Endothelial cell of umbilical vein (primary cell): ENCODE measurements at places on chromosomes 16 and 17.

GRCh38 chr17:41535764-41536481 is 7.8 kb upstream of the KRT19 start:
- H3K36me3 ChIP-seq, result no peaks in the 10 kb centered on the region
- no peak overlapping the region for H3K4me3 ChIP-seq

- H3K36me3 ChIP-seq, result no peaks in the 10 kb centered on the region
- no peaks in the 10 kb centered on the region for H3K27me3 ChIP-seq
These were observed 115.6 kb upstream of the SDK2 start for GRCh38 chr17:73759734-73760438.

GRCh38 chr17:12041312-12041711 is 20.6 kb downstream of the MAP2K4 start:
- peak overlapping the region; percentile 21 for H3K4me3 ChIP-seq
- no peak overlapping the region for H3K27ac ChIP-seq
- peaks cover 7% of the 10 kb centered on the region for H3K4me1 ChIP-seq
- H3K36me3 ChIP-seq, result no peaks in the 10 kb centered on the region

DNA sequence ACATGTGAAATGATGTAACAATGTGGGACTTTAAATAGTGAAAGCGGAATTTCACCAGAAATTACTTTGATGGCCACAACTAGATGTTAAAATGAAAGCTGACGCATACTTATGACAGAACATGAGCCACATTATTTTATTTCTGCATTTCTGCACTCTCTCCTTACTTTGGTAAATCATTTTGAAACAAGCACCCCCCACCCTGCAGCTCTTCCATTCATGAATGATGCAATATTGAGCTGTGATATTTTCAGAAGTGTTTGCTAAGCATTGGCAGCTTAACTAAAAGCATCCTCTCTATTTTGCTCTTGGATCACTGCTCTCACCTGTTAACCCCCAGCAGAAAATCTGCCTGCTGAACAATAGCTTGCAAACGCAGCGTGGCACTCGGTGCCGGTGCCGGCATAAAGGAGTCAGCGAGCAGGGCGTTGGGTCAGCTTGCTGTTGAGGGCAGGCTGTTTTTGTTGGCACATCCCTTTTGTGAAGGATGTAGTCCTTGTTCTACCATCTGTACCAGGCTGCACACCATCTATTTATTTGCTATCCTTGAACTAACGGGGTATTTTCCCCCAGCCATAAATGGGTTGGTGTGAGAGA is 30.8 kb upstream of the CBLN1 start:
- no peaks in the 10 kb centered on the region for H3K36me3 ChIP-seq
- no peaks in the 10 kb centered on the region for H3K4me1 ChIP-seq
- no peak for DNase-seq
- no peaks in the 10 kb centered on the region for H3K27me3 ChIP-seq

GRCh38 chr17:49727380-49727779 is 19.6 kb upstream of the SLC35B1 start:
- H3K27ac ChIP-seq, result no peak overlapping the region
- H3K4me1 ChIP-seq, result no peaks in the 10 kb centered on the region
- H3K27me3 ChIP-seq, result no peaks in the 10 kb centered on the region
- no peak overlapping the region for H3K4me3 ChIP-seq
- no peaks in the 10 kb centered on the region for H3K36me3 ChIP-seq

DNA sequence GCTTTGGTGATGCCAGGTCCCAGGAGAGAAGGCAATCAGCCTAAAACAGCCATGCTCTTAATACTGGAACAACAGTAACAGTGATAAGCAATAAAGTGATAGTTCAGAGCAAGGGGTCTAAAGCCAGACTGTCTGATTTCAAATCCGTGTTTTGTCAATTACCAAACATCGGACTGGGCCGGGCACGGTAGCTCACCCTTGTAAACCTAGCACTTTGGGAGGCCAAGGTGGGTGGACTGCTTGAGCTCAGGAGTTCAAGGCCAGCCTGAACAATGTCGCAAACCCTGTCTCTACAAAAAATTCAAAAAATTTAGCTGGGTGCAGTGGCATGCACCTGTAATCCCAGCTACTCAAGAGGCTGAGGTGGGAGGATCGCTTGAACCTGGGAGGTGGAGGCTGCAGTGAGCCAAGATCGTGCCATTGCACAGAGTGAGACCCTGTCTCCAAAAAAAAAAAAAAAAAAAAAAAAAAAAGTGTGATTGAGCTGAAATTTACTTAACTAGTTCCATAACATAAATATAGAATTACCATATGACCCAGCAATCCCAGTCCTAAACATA is 5.1 kb downstream of the COPRS start:
- no peak for DNase-seq
- no peak overlapping the region for H3K4me3 ChIP-seq
- peaks cover 12% of the 10 kb centered on the region for H3K36me3 ChIP-seq
- H3K4me1 ChIP-seq, result peaks cover 7% of the 10 kb centered on the region
- no peaks in the 10 kb centered on the region for H3K27me3 ChIP-seq
- H3K27ac ChIP-seq, result no peak overlapping the region

- no peaks in the 10 kb centered on the region for H3K36me3 ChIP-seq
- H3K27ac ChIP-seq, result no peak overlapping the region
- H3K4me3 ChIP-seq, result no peak overlapping the region
- no peak for DNase-seq
- peaks cover 5% of the 10 kb centered on the region for H3K27me3 ChIP-seq
These were observed 7.6 kb upstream of the PKMYT1 start for GRCh38 chr16:2987833-2988232.

- no peaks in the 10 kb centered on the region for H3K36me3 ChIP-seq
- no peaks in the 10 kb centered on the region for H3K27me3 ChIP-seq
- no peak for DNase-seq
- H3K4me1 ChIP-seq, result no peaks in the 10 kb centered on the region
These were observed 41.7 kb downstream of the CREBBP start for GRCh38 chr16:3838600-3839401.

DNA sequence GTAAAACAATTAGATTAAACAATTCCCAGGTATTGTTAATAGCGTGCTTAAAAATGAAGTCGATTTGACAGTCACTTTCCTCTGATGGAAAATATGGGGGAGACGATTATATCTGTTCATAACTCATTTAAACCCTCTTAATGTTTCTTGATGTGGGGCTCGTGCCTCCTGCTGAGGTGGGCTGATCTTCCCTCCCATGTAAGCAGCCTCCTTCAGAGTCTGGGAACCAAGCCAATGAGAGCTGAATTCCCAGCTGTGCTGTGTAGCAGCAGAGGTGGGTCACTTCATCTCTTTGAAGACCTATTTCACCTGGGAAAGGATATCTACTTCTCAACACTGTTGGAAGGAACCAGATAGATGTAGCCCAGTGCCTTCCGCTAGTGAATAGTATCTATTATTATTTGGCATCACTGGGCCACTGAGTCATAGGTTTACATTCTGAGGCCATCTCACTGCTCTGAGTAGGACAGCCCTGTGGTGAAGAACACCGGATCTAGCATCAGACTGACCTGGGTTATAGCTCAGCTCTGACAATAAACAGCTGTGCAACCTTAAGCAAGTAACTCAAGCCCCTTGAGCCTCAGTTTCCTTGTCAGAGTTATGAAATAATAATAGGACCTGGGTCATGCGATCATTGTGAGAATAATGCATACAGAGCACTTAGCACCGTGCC is 85.3 kb upstream of the C16orf82 start:
- no peaks in the 10 kb centered on the region for H3K36me3 ChIP-seq
- H3K27ac ChIP-seq, result no peak overlapping the region
- no peak overlapping the region for H3K4me3 ChIP-seq
- no peak for DNase-seq

DNA sequence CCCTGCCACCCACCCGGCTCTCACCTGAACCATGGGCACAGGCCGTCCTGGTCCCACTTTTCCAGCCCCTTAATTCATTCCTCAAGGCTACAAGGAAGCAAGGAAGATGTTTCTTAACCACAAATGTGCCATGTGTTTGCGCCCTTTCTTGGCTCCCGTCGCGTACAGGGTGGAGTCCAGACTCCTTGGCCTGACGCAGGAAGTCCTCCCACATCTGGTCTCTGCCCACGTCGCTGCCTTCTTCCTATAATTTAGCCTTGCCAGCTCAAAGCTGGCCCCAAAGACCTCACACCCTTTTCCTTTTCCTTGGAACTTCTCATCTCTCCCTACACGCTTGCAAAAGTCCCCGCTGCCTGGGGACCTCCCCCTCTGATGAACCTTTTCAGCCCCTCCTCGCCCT is 38.8 kb upstream of the BHLHA9 start:
- DNase-seq, result no peak
- H3K36me3 ChIP-seq, result no peaks in the 10 kb centered on the region
- H3K4me1 ChIP-seq, result no peaks in the 10 kb centered on the region

GRCh38 chr17:41707803-41708669 is 4.1 kb upstream of the GAST start:
- no peak for DNase-seq
- no peak overlapping the region for H3K4me3 ChIP-seq
- H3K4me1 ChIP-seq, result no peaks in the 10 kb centered on the region
- no peaks in the 10 kb centered on the region for H3K36me3 ChIP-seq

DNA sequence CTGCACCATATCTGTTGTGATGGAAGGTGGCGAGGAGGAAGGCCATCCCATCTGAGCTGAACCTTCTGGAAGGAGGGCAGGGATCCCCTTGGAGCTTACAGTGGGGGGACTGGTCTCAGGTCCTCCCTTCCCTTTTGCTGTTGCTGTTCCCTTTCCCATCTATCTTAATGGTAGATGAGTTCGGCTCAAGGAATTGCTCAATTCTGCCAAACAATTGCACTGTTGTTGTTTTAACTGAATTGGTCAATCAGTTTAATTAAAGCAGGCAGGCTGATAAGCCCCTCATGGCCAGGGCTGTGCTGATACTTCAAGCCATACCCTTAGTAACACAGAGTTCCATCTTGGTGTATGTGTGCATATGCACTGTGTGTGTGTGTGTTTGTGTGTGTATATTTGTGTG is 220.4 kb upstream of the FOXF1 start:
- DNase-seq, result no peak
- H3K4me1 ChIP-seq, result no peaks in the 10 kb centered on the region
- H3K27ac ChIP-seq, result no peak overlapping the region
- H3K4me3 ChIP-seq, result no peak overlapping the region
- peaks cover 72% of the 10 kb centered on the region for H3K27me3 ChIP-seq
- no peaks in the 10 kb centered on the region for H3K36me3 ChIP-seq

DNA sequence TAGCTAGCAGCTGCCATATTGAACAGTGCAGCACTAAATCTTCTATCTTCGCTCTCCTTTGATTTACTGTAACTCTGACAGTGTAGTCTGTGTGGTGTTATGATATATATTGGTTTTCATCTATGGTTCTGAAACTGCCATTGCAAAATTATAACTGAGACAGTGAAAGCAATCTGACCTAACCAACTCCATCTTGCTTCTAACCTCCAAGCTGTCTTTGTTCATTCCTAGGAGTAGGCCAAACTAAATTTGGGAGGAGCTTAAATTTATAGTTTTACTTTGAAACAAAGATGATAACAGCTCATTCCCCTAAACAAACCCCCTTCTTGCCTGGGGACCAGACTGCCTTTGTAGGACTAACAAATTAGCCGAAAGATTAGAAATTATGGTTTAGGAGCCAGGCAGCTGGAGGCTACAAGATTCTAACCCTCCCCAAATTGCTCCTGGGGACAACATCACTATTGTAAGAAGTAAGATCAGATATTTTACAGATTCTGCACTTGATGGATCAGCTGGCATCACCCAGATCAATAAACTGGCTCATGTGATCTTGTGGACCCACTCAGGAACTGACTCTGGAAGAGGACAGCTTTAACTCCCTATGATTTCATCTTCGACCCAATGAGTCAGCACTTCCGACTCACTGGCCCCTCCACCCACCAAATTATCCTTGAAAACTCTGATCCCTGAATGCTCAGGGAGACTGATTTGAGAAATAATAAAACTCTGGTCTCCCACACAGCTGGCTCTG is 47.0 kb upstream of the FBXO47 start:
- no peaks in the 10 kb centered on the region for H3K27me3 ChIP-seq
- no peaks in the 10 kb centered on the region for H3K36me3 ChIP-seq
- no peak overlapping the region for H3K4me3 ChIP-seq
- no peak overlapping the region for H3K27ac ChIP-seq
- peaks cover 15% of the 10 kb centered on the region for H3K4me1 ChIP-seq
- peak; percentile 32 for DNase-seq

DNA sequence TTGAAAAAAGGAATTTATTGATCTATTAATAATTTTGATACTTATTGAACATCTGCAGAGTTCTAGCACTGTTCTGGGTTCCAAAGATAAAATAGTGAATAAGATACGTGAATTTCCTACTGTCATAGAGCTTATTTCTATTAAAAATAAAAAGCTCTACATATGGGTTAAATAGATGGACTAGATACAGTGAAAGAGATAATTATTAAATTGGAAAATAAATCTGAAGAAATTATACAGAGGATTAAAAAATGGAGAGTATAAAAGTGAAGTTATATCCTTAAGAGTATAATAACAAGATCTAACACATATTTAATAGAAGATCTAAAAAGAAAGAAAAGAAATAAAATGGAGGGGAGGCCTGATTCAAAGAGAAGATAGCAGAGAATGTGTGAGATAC is 10.1 kb upstream of the ABCA5 start:
- H3K4me3 ChIP-seq, result no peak overlapping the region
- H3K36me3 ChIP-seq, result no peaks in the 10 kb centered on the region
- no peaks in the 10 kb centered on the region for H3K27me3 ChIP-seq
- no peak overlapping the region for H3K27ac ChIP-seq
- no peak for DNase-seq

- no peak overlapping the region for H3K27ac ChIP-seq
- no peaks in the 10 kb centered on the region for H3K4me1 ChIP-seq
- H3K36me3 ChIP-seq, result no peaks in the 10 kb centered on the region
- H3K4me3 ChIP-seq, result no peak overlapping the region
- no peak for DNase-seq
These were observed 48.4 kb downstream of the COX4I1 start for GRCh38 chr16:85847681-85848601.

DNA sequence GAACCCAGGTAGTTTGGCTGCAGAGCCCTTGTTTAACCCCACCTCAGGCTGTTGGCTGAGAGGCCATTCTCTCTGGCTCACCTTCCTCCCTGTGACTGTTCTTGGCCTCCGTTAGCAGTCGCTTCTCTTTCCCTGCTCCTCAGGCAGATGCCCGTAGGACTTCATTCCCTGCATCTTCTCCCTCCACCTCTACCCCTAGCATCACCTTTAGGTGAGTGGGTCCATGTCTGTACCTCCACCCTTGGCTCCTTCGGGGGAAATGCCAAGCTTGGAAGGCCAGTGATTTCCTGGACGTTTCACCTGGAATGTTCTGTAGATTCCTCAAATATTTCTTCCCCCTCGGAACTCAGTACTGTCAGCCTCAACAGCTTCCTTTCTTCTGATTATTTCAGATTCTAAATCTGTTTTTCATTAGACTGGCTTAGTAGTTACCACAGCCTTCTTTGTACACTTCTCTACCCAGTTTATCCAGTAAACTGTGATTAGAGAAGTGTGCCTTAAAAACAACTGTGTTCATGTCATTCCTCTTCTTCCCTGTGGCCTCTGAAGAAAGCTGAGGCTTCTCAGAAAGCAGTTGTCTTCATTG is 227.9 kb downstream of the MSI2 start:
- H3K4me1 ChIP-seq, result peaks cover 11% of the 10 kb centered on the region
- no peaks in the 10 kb centered on the region for H3K27me3 ChIP-seq
- no peaks in the 10 kb centered on the region for H3K36me3 ChIP-seq
- no peak overlapping the region for H3K27ac ChIP-seq
- no peak for DNase-seq

GRCh38 chr17:83081684-83082201 is 2.3 kb downstream of the METRNL start:
- H3K4me3 ChIP-seq, result no peak overlapping the region
- no peak for DNase-seq
- H3K27ac ChIP-seq, result no peak overlapping the region
